ENCODE measurements at places on chromosomes 5 and 9. TPM values are rescaled to one million over a fixed set of nuclear protein-coding genes. Genes with fewer than 3 reads are reported as not detected.

GRCh38 chr5:102815540-102816332, 60.6 kb downstream of the PAM start:
- DNase-seq, result no peak

EQTN gene
- 1.6 TPM for total RNA-seq

FREM1 gene
- total RNA-seq, result 3.3 TPM

GRCh38 chr5:32490972-32491557, 46.5 kb upstream of the ZFR start:
- no peak for DNase-seq

- DNase-seq, result no peak
Observed at GRCh38 chr9:4242239-4242638, 57.6 kb downstream of the GLIS3 start.

GRCh38 chr9:133139246-133140173, 18.5 kb upstream of the RALGDS start:
- DNase-seq, result no peak

GRCh38 chr9:122904466-122904822, 715 bp downstream of the RC3H2 start:
- DNase-seq, result no peak

- no peak for DNase-seq
Observed at GRCh38 chr5:90095292-90096060, 314.1 kb downstream of the CETN3 start.

SCGB3A1 gene
- total RNA-seq, result not detected

- no peak for DNase-seq
Observed at GRCh38 chr9:134272302-134273023, 53.8 kb upstream of the RXRA start.

DNA sequence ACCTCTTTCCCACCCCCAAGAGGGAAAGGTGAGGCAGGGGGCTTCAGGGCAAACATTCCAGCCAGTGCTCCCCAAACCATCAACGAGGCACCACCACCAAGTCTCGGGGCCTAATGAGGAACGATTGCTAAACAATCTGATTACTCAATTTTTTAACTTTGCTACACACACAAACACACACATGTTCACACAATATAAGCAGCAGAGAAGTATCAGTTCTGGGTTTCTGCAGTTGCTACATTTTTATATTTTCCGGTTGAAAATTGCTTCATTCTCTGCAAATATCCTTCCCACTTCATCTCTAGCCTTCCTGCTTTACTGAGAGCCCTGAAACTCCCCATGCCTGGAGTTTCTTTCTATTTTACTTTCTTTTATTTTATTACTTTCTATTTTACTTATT, 60.2 kb downstream of the FEM1C start:
- no peak for DNase-seq

GRCh38 chr5:139022528-139022927, 147.4 kb upstream of the LRRTM2 start:
- DNase-seq, result no peak

PKD2L2 gene
- total RNA-seq, result not detected

DNA sequence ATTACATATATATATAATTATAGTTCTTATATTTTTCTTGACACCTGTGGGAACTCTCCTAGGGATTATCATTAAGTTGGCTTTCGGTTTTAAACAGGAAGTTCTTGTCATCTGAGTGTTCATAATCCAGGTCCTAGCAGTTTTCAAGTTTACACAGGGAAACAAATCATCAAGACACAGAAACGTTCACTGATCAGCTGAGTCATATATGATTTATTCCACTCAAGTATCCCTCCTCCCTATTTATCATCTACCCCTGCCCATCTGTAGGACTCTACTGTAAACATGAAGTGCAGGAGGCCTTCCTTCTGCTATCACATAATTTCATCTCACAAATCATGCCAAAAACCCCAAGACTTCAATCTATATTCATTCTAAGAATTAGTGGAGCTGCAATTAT, 6.3 kb downstream of the SLC25A51 start:
- no peak for DNase-seq

DNA sequence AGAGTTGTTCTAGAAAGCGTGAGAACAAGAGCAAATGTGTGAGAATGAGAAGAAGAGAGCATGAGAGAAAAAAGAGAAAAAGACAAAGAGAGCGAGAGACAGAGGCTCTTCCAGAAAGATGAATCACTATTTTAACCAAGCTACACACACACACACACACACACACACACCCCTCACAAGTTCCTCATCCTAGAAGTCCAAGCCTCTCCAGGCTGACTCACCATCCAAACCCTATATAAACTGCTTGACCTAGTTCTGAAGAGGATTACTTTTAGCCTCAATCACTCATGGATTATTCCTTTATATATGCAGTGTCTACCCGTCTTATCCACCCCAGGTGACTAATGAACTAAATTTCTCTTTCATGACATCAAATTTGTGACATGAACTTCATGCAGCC, 37.6 kb downstream of the C9orf57 start:
- no peak for DNase-seq

DNA sequence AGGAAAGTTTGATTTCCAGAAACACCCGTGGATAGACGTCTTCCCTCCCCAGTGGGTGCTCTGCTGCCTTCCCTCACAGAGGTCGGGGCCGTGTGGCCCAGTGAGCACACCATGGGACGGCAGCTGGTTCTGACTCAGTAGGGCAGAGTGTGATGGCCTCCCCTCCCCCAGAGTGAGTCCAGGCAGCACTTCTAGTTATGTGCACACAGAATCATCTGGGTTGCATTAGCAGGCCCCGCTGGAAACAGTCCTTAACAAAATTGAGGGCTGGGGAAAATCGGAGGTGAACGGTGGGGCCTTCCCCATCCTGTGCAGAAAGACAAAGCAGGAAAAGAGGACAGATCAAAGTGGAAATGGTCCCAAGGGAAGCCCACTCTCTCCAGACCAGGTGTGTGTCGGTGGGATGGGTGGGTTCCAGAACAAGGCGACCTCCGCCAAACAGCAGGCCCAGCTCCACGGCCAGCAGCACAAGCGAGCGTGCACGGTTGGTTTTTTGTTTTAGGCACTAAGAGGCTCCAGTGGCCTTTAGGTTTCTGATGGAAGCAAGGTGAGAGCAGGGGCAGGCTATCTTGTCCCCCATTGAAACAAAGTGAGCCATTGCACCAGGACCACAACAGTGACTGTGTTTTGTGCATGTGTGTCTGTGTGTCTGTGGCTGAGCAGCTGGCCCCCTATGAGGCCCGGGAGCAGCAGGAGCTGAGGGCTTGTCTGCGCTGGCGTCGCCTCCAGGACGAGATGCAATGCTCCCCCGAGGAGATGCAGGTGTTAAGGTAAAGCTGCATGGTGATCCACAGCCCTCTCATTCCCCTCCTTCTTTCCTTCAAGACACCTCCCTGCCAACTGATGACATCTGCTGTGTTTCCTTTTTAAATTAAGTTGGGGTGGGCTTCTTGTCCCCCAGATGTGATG, 201.5 kb downstream of the AOPEP start:
- no peak for DNase-seq

- no peak for DNase-seq
Observed at GRCh38 chr9:136159851-136160250, 41.2 kb upstream of the TMEM250 start.

DNA sequence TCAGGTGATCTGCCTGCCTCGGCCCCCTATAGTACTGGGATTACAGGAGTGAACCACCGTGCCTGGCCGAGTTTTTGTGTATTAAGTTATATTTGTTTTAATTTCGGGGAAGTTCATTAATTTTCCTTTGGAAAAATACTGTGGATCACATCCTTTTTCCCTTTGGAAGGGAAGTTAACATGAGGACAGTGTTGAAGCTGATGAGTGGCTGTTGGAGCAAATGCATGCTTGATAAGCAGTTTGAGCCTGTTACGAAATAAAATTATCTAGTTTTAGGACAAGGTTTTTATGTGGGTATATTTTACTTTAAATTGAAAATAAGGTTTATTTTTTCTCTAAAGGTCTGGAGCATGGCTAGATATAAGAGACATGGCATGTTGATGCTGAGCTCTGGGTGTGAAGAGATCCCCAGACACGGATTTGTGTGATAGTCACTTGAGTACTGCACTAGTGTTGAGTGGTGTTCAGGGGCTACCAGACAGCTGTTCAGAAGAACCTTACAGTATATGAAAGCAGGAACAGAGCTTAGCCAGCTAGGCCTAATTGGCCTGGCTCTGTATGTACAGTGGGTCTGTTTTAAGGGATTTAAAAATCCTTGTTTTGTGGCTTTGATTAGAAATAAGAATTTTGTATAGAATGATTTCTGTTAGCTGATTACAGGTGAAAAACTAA, 17.4 kb downstream of the LMNB1 start:
- DNase-seq, result no peak

GRCh38 chr5:128199611-128200010, 116.0 kb downstream of the SLC12A2 start:
- no peak for DNase-seq

ANKRD18B gene
- not detected for total RNA-seq

ANKDD1B gene
- 1.2 TPM for total RNA-seq

DNA sequence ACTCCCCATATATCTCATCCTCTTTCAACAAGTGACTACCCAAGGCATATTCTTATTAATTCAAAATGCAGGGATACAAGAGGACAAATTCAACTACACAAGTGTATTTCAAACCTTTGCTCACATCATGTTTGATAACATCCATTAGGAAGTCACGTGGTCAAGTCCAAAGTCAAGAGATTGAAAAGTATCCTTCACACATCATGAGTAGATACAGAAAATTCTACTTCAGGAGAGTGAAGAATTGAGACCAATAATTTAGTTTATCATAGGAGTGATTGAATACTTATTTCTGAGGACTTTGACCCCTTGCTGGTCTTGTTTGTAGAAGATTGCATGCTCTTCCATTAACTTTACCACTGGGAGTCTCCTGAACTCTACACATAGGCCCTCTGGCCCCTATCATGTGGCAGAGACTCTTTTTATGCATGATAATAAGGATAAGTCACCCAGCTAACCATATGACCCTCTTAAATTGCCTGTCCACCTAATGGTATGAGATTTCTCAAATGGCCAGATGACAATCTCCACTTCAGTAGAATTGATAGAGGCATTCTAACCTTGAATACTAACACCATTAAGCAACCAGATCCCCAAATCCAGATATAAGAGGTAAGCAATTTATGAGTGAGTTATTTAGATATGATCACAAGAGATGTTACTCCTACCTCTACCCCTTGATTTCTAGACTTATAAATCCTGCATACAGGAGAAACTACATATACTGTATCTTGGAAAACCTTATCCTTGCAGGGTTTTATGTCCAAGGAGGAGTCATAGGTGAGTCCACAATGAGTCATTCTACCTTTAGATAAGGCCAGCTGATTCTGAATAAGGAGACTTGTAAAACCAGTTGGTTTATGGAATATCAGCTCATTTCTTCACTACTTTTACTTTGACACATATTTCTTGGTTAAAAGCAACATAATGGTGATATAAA, 26.6 kb upstream of the SLC46A2 start:
- no peak for DNase-seq

GRCh38 chr5:6321078-6321477, 57.3 kb downstream of the MED10 start:
- no peak for DNase-seq

SEMA4D gene
- 7.7 TPM for total RNA-seq

SPATA31A3 gene
- total RNA-seq, result not detected

DNA sequence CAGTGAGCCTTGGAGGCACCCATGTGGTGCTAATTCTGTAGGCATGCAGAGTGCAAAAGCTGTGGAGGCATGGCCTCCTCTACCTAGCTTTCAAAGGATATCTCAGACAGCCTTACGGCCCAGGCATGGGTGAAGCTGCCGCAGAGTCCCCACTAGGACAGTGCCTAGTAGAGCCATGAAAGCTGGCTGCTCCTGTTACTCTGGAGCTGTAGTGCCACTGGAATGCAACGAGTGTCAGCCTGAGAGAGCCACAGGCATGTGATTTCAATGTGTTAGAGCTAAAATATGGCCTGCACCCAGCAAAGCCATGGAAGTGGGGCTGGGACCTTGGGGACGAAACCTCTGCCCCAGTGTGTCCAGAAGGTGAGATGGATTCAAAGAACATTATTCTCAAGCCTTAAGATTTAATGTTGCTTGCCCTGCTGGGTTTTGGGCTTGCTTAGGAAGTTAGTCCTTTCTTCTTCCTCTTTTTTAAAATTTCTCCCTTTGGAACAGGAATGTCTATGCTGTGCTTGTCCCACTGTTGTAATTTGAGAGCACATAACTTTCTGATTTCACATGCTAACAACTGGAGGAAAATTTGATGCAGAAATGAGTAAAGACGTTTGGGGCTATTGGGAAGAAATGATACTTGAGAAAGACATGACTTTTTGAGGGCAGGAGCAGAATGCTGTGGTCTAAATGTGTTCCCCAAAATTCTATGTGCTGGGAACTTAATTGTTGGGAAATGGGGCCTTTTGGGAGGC, 298.4 kb downstream of the PSAT1 start:
- DNase-seq, result no peak

Data from frontal cortex (tissue), 4 donors.